Activated T-cell treated with anti-CD3 and anti-CD28 coated beads, Interleukin-2, amount 50 U/mL, for 72 hours (primary cell): ENCODE measurements at places on chromosomes 13 and 19.

- no peak for DNase-seq
Observed at GRCh38 chr13:24505256-24505655, 7.3 kb downstream of the PARP4 start.

GRCh38 chr19:54201172-54201701, 579 bp downstream of the RPS9 start:
- no peak for DNase-seq

GRCh38 chr19:7706188-7706954, 4.4 kb upstream of the FCER2 start:
- DNase-seq = no peak

DNA sequence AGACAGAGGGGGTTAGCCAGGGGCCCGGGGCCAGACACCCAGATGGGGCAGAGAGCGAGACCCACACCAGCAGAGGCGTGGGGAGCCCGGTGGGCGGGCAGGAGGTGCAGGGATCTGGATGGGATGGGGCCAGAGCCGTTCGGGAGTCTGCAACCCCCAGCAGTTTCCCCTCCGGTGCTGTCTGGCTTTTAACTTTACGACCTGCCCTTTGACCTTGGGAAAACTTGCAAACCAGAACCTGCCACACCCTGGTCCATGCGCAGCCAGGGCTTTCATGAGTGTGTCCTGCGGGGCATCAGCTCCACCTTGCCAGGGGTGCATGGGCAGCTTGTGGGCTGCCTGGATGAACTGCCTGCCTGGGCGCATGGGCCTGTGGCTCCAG, 9.8 kb downstream of the JOSD2 start:
- no peak for DNase-seq

DNA sequence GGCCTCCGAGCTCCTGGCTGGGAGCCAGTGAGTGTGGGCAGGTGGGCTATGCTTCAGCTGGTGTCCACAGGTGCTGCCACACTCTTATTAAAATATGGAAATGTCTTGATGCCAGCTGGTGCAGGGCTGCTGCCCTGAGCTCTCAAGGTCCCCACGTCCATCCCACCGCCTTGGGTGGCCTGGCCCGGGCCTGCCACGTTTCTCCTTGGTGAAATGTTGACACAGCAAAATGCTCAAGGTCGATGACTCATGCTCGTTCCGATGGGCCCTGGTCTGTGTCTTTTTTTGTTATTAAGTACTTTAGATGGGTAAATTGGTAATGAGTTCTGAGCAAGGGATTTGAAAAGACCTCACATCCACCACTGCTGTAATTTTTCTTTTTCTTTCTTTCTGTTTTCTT, 524.7 kb downstream of the MYO16 start:
- DNase-seq = no peak

- peak; percentile 33 for DNase-seq
Observed at GRCh38 chr19:48393559-48394330, at the start of gene GRIN2D. Gene GRIN2D, plus strand, starts transcription at chr19:48393668. Its CDS starts 4,725 bp downstream, at chr19:48398393.

GRCh38 chr13:95098916-95099315, 202.3 kb downstream of the ABCC4 start:
- DNase-seq = no peak

DNA sequence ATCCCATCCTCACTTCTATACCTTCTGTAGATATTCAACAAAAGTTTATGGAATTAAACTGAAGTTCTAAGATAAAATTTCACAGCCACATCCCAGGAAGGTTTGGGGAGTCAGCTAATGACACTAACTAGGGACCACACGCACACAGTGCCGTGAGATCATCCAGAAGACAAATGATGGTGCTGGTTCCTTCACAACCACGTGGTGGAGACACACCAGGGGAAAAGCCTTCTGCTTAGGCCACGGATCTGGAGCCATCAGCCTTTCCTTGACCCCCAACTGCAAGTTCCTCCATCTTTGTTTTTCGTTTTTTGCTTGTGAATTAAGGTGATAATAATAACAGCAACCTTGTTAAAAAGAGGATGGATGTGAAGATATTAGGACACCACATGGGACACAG, 241.6 kb upstream of the MAB21L1 start:
- DNase-seq = no peak

GRCh38 chr19:17762505-17763229, 11.4 kb downstream of the FCHO1 start:
- DNase-seq = no peak

DNA sequence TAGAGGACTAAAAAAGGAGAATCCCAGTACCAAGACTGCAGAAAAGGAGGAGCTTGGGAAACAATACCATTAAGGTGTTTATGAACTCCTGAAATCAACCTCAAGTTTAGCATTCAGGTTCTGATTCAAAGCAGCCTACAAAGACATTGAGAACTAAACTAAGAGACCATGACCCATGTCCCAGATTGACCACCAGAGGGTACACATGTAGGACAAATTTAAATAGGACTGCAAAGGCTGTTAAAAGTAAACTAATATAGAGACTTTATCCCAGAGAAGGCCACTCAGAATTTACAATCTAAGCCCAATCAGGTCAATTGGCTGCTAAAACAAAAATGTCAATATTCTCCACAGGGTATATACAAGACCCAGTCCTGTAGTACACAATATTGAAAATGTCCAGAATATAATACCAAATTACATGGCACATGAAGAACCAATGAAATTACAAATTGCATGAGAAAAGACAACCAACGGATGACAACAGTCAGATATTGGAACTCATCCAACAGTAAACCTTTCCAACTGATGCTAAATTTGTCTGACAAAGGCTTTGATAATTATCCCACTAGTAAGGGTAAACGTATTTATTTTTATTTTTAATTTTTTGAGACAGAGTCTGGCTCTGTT, 682.4 kb downstream of the UQCRFS1 start:
- no peak for DNase-seq

- DNase-seq = no peak
Observed at GRCh38 chr19:55276720-55277430, 3.0 kb downstream of the HSPBP1 start.

GRCh38 chr19:45469945-45470761, 2.4 kb downstream of the FOSB start:
- DNase-seq = peak; percentile 42

GRCh38 chr19:13718733-13719132, 45.6 kb upstream of the MRI1 start:
- no peak for DNase-seq

- DNase-seq = no peak
Observed at GRCh38 chr13:75416327-75417011, 65.5 kb downstream of the TBC1D4 start.

- DNase-seq = peak; percentile 83
Observed at GRCh38 chr19:4831304-4831978, at the start of gene TICAM1. Gene TICAM1, minus strand, starts transcription at chr19:4831712. Its CDS starts 13,335 bp downstream, at chr19:4818377.

- DNase-seq = no peak
Observed at GRCh38 chr13:30971575-30971974, 39.1 kb downstream of the TEX26 start.
